ENCODE measurements at places on chromosomes 11 and 22.

DNA sequence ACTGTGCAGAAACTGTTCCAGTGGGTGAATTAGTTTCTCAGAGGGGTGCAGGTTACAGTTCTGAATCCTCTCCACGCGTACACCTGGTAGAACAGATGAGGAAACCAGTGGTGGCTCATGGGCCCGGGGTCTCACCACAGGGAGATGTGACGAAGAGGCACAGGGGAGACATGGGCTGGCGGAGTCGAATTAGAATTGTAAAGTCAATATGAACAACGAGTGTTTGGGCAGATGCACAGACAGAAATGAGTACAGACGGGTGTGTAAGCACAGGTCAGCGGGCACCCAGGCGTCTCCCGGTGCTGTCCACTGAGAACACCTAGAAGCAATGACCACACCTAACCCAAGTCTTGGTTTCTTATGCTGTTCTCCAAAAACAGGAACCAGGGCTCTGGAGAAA lies 41.8 kb downstream of the GNB1L start:
- no peak for DNase-seq

GRCh38 chr11:28735511-28735910 lies 627.3 kb downstream of the METTL15 start:
- no peak for DNase-seq

DNA sequence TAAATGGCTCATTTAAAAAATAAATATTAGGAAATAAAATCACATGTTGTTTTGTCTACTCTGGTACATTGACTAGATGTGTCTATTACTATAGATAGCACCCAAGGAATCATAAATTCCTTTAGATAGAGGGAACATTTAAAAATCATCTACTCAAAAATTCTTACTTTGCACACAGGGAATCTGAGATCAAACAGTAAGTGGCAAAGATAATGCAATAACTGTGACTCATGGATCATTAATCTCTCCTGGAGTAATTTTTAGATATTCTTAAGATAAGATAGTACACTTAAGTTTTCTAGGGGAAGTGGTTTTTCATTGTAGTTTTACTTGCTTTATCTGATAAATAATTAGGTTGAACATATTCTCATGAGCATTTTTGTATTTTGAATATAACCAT lies 468.9 kb downstream of the LUZP2 start:
- DNase-seq: no peak

DNA sequence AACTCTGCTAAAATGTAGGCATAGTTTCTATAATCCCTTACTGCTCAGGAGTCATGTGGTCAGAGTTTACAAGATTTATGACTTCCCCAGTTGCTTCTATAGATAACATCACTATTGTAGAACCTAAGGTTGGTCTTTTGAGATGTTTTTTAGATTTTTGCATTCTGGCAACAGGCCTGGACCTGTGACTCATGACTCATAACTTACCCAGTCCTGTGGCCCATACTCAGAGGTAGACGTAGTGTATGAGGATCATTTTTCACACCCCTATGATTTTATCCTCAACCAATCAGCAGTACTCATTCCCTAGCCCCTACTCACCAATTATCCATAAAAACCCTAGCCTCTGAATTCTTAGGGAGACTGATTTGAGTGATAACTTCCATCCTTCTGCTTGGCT lies 384.4 kb upstream of the DDI1 start:
- DNase-seq: no peak

DNA sequence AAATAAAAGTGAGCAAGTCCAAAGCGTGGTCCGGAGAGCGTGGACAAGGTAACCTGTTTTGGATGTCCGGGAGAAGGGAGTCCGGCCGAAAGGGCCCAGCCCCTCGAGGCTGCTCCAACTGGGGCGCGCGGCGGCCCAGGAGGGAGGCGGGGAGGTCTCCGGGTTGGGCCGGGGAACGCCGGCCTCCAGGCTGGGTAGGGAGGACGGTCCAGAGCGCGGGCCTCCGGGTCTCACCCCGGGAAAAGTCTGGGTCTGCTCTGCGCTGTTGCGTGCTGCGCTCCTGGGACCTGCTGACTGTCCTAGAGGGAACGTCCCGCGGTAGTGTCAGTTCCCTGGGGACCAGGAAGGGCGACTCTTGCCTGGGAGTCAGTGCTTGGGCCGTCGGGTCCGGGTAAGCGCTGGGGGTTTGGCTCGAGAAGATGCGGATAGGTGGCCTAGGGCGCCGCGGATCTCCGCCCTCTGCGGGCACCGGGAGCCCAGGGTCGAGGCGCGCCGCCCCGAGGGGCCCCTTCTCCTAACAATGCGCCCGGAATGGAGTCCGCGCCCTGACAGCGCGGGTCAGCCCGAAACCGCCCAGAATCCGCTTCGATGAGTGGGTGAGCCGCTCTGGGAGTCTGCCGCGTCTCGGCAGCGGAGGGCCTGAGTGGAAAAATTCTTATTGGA lies 988 bp upstream of the FLI1 start:
- no peak for DNase-seq

DNA sequence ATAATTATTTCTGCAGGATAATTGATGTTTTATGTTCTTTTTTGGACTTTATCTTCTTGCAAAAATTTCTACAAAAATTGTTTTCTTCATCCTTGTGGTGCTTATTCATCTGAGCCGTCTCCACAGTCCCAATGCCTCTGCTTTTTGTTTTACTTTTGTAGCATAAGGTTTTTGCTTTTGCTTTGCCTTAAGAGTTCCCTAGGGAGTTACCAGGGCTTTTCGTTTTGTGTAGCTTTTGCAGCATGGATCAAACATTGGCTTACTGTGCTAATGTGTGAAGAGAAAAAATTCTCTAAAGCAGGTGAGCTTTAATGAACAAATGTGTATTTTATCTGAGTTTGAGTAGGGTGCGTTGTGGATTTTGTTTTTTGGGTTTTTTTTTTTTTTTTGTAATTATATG lies 11.8 kb downstream of the XBP1 start:
- DNase-seq: no peak

- no peak for DNase-seq
Observed at GRCh38 chr11:61828629-61829407, 718 bp downstream of the FADS2 start.

GRCh38 chr11:12329169-12329568 lies 48.2 kb upstream of the PARVA start:
- DNase-seq: no peak
